Glomerular endothelial cell (primary cell): ENCODE measurements at places on chromosomes 5 and 9. TPM values are rescaled to one million over a fixed set of nuclear protein-coding genes. Genes with fewer than 3 reads are reported as not detected.

- DNase-seq, result no peak
Measured at GRCh38 chr9:76112151-76112550, 221.7 kb downstream of the PCSK5 start.

DNA sequence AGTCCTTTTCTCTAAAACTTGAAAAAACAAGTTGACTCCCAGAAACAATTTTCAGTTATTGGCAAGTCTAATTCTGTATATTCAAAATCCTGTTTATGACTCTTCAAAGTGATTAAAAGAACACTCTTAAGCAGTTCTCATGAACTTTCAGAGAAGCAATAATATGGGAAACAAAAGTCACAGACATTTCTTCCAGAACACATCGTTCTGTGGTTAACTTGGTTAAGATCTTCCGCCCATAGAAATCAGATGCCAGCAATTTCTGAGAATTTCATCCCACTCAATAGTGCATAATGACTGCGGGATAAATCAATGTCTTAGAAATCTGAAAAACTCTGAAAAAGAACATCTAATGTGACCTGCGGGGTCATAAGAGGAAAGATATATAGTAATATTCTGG, 300.5 kb downstream of the COX7C start:
- DNase-seq, result no peak

GRCh38 chr5:180860273-180860886, 696 bp downstream of the ZFP62 start:
- no peak for DNase-seq

GRCh38 chr9:72911247-72911775, 41.5 kb downstream of the ALDH1A1 start:
- DNase-seq, result no peak

DNA sequence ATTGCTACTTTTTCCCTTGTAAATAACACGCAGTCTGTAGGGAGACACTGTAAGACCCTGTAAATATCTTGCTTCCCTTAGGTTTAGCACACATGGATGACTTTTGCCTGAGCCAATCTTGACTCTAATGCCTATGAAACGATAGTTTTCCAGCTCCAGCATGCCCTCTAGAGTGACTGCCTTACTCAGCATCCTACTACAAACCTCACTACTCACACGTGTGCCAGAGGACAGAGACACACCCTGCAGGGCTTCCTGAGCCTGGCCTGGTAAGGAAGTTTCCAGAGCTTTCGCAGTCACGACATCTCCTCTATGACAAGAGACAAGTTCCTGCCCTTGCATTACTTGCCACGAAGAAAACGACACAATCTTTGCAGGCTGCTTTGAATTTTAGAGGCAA, 138.1 kb downstream of the ATPSCKMT start:
- no peak for DNase-seq

CYLC2 gene
- total RNA-seq, result not detected in 2 replicates
